ENCODE measurements at places on chromosomes 16 and 17. TPM values are rescaled to one million over a fixed set of nuclear protein-coding genes. Genes with fewer than 3 reads are reported as not detected.

GRCh38 chr17:9811086-9811485, 10.8 kb downstream of the GSG1L2 start:
- no peak overlapping the region for H3K4me3 ChIP-seq
- H3K36me3 ChIP-seq = no peaks in the 10 kb centered on the region
- no peak for DNase-seq
- H3K27me3 ChIP-seq = no peaks in the 10 kb centered on the region
- H3K4me1 ChIP-seq = no peaks in the 10 kb centered on the region

GRCh38 chr17:65742403-65743307, 181.2 kb upstream of the AXIN2 start:
- H3K27me3 ChIP-seq = no peaks in the 10 kb centered on the region
- DNase-seq = no peak
- H3K36me3 ChIP-seq = no peaks in the 10 kb centered on the region

GRCh38 chr17:49903523-49903922, 55.7 kb upstream of the TAC4 start:
- no peak overlapping the region for H3K27ac ChIP-seq
- H3K4me3 ChIP-seq = no peak overlapping the region
- no peaks in the 10 kb centered on the region for H3K27me3 ChIP-seq
- DNase-seq = no peak
- H3K4me1 ChIP-seq = no peaks in the 10 kb centered on the region
- no peaks in the 10 kb centered on the region for H3K36me3 ChIP-seq

DNA sequence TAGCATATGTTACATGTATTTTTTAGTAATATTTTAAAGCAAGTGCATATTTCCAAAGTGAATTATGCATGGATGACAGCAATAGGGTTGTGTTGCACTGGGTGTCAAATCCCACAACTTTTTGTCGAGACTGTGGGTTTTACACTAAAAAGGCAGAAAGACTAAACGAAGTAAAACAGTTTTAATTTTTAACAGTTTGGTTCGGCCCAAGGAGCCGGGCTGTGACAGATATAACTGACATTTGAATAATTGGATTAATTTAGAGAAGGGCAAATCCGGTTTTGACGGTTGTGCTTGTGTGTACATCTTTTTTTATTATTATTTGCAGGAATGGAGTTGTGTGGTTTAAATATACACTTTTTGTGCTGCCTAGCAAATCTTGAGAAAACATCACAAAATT, 263.6 kb downstream of the FTO start:
- H3K27me3 ChIP-seq = no peaks in the 10 kb centered on the region
- H3K36me3 ChIP-seq = no peaks in the 10 kb centered on the region
- no peak overlapping the region for H3K27ac ChIP-seq
- H3K4me3 ChIP-seq = no peak overlapping the region

GRCh38 chr16:8740775-8741355, 56.6 kb downstream of the TMEM186 start:
- DNase-seq = peak; percentile 72
- H3K36me3 ChIP-seq = no peaks in the 10 kb centered on the region
- H3K4me3 ChIP-seq = peak overlapping the region; percentile 11
- H3K4me1 ChIP-seq = peaks cover 28% of the 10 kb centered on the region

DNA sequence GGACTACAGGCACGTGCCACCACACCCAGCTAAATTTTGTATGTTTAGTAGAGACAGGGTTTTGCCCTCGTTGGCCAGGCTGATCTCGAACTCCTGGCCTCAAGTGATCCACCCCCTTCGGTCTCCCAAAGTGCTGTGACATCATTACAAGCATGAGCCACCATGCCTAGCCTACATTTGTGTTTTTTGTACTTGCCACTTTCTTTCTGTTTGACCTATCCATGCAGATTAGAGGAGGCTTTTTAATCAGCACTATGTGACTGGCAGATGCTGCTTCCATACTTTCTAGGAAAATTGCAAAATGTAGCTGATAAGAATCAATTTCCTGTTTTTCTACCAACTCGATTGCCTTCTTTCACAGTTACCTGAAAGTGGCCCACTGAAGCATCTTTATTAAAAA, 57.3 kb downstream of the B9D1 start:
- no peaks in the 10 kb centered on the region for H3K4me1 ChIP-seq
- H3K36me3 ChIP-seq = no peaks in the 10 kb centered on the region
- H3K27me3 ChIP-seq = no peaks in the 10 kb centered on the region
- no peak for DNase-seq
- H3K4me3 ChIP-seq = no peak overlapping the region

The MGAT5B gene
- 0.25 TPM for total RNA-seq

DNA sequence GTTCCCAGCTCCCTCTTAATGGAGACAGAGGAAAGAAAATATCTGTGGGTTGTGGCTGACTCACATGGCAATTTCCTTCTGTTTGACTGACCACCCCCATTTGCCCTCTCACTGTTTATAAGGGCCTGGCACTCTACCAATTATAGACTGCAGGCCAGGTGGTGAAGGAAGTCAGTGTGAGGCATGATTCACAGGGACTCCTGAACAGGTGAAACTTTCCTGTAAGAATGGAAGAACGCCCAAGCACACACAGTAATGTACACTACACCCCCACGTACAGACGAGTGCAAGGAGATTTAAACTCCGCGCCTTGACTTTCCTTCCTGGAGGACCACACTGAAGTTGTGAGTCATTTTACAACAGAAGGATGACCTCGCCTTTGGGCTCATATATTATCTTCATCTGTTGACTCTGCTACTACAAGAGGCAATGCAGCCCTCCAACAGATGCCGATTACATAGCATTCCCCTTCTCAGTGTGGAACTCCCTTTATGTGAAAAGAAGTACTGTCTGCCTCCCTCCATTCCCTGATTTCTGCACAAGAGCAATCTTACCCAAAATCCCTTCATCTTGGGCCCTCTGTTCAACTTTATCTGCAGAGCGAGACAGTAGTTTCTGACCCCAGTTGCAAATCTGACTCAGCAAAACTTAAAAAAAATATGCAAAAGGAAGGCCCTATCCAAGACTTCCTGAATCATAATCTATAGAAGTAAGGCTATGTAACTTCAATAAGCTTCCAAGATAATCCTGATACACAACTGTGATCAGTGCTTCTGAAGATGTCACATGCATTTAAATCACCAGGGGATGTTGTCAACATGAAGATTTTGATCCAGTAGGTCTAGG, 163.6 kb downstream of the SHISA6 start:
- no peaks in the 10 kb centered on the region for H3K4me1 ChIP-seq
- H3K27ac ChIP-seq = no peak overlapping the region
- no peaks in the 10 kb centered on the region for H3K27me3 ChIP-seq
- no peaks in the 10 kb centered on the region for H3K36me3 ChIP-seq
- no peak for DNase-seq

The ABCC6 gene
- total RNA-seq = 14.9 TPM

GRCh38 chr16:55248494-55248893, 75.5 kb upstream of the IRX6 start:
- DNase-seq = no peak
- no peak overlapping the region for H3K4me3 ChIP-seq
- no peaks in the 10 kb centered on the region for H3K27me3 ChIP-seq
- no peak overlapping the region for H3K27ac ChIP-seq

The GINS3 gene
- total RNA-seq = 0.59 TPM

DNA sequence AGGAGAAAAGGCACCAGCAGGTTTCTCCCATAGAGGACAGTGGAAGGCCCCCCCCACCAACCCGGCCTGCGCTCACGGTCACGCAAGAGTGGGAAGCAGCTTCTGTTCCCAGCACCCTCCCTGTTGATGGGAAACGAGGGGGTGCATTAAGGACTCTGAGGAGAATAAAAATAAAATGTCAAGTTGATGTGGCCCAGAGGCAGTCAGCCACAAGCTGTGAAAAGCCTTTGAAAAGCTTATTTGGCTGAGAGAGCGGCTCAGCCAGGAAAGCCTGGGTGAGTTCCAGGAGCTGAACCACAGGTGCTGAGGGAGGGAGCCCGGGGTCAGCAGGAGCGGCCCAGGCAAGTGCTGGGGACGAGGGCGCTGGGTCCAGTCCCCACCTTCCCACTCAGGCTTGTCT, 26.9 kb upstream of the SPATA32 start:
- H3K27ac ChIP-seq = peak overlapping the region; percentile 2
- H3K4me1 ChIP-seq = peaks cover 56% of the 10 kb centered on the region
- DNase-seq = no peak
- no peaks in the 10 kb centered on the region for H3K27me3 ChIP-seq
- H3K36me3 ChIP-seq = peaks cover 11% of the 10 kb centered on the region

The ZNF821 gene
- total RNA-seq = 3.9 TPM

The PIPOX gene
- total RNA-seq = 0.65 TPM

The TLCD2 gene
- 0.56 TPM for total RNA-seq

- peaks cover 21% of the 10 kb centered on the region for H3K4me1 ChIP-seq
- no peak for DNase-seq
- no peaks in the 10 kb centered on the region for H3K27me3 ChIP-seq
- H3K27ac ChIP-seq = no peak overlapping the region
- no peaks in the 10 kb centered on the region for H3K36me3 ChIP-seq
- peak overlapping the region; percentile 93 for H3K4me3 ChIP-seq
Observed at GRCh38 chr16:48608452-48608851, 1.5 kb downstream of the N4BP1 start.

GRCh38 chr17:78697554-78698343, 84.3 kb downstream of the CYTH1 start:
- H3K4me1 ChIP-seq = no peaks in the 10 kb centered on the region
- no peaks in the 10 kb centered on the region for H3K27me3 ChIP-seq
- H3K4me3 ChIP-seq = no peak overlapping the region
- no peak for DNase-seq
- peaks cover 36% of the 10 kb centered on the region for H3K36me3 ChIP-seq
- H3K27ac ChIP-seq = no peak overlapping the region

The HOXB6 gene
- total RNA-seq = 0.32 TPM

- DNase-seq = no peak
- no peaks in the 10 kb centered on the region for H3K4me1 ChIP-seq
- no peak overlapping the region for H3K27ac ChIP-seq
Observed at GRCh38 chr16:27351989-27352388, 38.2 kb downstream of the IL4R start.

The IKZF3 gene
- total RNA-seq = 0.79 TPM

DNA sequence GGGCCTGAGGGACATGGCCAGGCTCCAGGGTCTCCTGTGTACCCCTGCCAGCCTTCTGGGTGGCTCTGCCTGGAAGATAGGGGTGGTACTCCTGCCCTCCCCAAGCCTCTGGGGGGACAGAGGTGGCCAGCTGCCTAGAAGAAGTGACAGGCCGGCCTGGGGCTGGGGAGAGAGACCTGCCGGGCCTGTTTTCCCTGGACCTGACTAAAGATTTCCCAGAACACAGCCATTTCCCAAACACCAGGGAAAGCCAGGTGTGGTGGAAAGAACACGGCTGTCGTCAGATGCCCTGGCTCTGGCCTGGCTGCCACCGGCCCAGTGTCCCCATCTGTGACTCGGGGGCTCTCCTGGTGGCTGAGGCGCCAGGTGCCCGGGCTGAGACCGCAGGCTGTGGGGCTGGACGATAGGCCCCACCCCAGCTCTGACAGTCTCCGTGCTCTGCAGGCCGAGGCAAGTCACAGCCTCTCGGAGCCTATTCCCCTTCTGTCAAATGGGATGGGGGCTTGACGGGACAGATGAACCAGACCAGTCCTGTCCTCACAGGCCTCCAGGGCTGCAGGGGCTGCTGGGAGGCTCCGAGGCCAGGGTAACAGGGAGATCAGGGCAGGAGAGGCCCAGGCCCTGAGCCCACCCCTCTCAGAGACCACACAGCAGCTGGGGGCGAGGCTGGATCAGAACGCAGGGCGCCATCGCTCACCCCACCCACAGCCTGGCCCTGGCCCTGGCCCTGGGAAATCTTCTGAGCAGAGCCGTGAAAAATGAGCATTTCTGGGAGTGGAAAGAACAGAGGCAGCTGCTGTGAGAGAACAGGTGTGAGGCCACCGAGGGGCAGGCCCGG, 33.1 kb downstream of the CTU2 start:
- DNase-seq = no peak
- H3K27me3 ChIP-seq = no peaks in the 10 kb centered on the region
- no peak overlapping the region for H3K27ac ChIP-seq
- H3K4me3 ChIP-seq = no peak overlapping the region

DNA sequence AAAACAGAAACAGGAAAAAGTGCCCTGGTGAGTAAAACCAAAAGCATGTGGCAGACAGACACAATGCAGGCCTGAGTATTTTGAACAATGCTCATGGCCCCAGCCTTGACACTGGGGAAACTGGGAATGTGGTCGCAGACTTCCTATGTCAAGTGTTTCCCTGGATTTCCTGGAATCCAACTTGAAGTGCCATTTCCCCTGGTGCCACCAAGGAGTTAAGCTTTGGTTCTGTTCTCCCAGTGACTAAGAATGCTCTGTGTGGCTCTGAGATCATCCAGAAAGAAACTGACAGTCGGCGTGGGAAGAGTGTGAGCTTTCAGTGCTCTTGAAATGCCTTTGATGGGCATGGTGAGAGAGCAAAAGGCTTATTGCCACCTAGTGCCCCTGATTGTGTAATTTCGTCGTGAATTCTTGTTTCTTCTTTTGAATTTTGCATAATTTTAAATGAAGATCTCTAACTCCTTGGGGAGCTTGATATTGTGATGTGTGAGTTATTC, 96.0 kb downstream of the YPEL2 start:
- no peaks in the 10 kb centered on the region for H3K36me3 ChIP-seq
- H3K27ac ChIP-seq = peak overlapping the region; percentile 51
- no peak overlapping the region for H3K4me3 ChIP-seq
- H3K27me3 ChIP-seq = no peaks in the 10 kb centered on the region
- DNase-seq = no peak

DNA sequence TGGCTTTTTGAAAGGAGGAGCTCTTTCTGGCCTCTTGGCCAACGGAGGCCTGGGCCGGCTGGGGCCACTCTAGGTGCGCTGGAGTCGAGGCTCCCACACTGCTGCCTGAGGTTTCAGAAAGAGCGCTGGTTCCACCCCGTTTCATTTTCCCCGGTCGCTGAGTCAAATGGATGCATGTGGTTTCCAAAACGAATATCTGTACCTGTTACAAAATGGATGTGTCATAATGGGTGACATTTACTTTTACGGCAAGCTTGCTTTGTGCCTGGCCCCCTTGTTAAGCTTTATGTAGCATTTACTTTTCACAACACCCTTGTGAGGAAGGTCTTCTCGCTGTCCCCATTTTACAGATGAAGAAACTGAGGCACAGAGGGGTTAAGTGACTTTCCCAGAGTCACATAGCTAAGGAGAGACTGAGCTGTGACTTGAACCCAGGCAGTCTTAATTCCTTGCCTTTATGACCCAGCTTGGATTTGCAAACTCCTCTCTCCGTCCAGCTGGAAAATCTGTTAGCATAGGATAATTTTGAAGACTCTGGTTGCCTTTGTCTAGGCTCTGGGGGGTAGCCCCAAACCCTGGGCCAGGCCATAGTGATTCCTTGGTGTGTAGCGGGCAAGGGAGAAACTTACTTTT, 10.6 kb downstream of the KSR1 start:
- no peak overlapping the region for H3K27ac ChIP-seq
- no peaks in the 10 kb centered on the region for H3K36me3 ChIP-seq
- H3K27me3 ChIP-seq = no peaks in the 10 kb centered on the region
- H3K4me3 ChIP-seq = no peak overlapping the region
- DNase-seq = no peak

GRCh38 chr17:54891176-54891821, 9.4 kb upstream of the TOM1L1 start:
- no peak overlapping the region for H3K4me3 ChIP-seq
- no peaks in the 10 kb centered on the region for H3K36me3 ChIP-seq
- peak; percentile 13 for DNase-seq

The EIF3C gene
- 376 TPM for total RNA-seq

The SLC52A1 gene
- not detected for total RNA-seq

The SETD1A gene
- 8.6 TPM for total RNA-seq

All from pancreas (tissue), 10 donors.